Karpas-422 (cell line): ENCODE measurements at places on chromosomes 1 and 21. TPM values are rescaled to one million over a fixed set of nuclear protein-coding genes. Genes with fewer than 3 reads are reported as not detected.

DNA sequence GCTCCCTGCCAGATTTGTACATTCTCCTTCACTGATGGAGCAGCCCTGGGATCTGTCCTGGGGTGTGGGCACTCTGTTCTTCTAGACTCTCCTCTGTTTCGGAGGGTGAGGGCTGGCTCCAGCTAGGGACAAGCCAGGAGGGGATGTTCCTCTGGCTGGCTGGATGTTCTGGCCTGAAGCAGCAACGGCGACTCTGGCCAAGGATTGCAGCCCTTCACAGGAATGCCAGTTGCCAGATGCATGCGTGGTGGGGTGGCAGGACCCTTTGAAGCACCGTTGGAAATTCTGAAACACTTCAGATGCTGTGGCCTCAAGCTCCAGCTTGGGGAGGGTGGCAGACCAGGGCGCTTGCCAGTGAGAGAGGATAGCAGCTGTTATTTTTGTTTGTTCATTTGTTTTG, 210.9 kb downstream of the TRABD2B start:
- no peak overlapping the region for H3K27ac ChIP-seq
- H3K36me3 ChIP-seq: no peaks in the 10 kb centered on the region
- DNase-seq: no peak
- H3K27me3 ChIP-seq: no peaks in the 10 kb centered on the region
- no peaks in the 10 kb centered on the region for H3K4me1 ChIP-seq

DNA sequence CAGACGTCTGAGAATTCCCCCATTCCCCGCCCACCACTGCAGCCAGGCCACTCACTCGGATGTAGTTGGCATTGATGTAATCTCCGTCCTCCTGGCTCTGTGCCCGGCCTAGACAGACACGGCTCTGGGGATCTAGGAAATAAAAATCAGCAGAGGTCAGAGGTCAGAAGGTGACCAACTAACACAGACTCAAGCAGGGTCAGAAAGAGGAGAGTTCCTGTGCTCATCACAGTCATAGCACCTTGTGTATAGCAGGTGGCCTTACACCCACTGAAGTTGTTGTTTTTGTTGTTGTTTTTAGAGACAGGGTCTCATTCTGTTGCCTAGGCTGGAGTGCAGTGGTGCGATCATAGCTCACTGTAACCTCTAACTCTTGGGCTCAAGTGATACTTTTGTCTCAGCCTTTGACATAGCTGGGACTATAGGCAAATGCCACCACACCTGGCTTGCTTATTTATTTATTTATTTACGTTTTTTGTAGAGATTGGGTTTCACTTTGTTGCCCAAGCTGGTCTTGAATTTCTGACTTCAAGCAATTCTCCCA, 4.9 kb downstream of the PTPN7 start:
- H3K4me3 ChIP-seq: no peak overlapping the region
- peaks cover 10% of the 10 kb centered on the region for H3K36me3 ChIP-seq
- no peak overlapping the region for H3K27ac ChIP-seq
- H3K4me1 ChIP-seq: peaks cover 38% of the 10 kb centered on the region
- H3K27me3 ChIP-seq: no peaks in the 10 kb centered on the region

KIF17 gene
- total RNA-seq: not detected in 2 replicates

SELENBP1 gene
- total RNA-seq: not detected in 2 replicates

DNA sequence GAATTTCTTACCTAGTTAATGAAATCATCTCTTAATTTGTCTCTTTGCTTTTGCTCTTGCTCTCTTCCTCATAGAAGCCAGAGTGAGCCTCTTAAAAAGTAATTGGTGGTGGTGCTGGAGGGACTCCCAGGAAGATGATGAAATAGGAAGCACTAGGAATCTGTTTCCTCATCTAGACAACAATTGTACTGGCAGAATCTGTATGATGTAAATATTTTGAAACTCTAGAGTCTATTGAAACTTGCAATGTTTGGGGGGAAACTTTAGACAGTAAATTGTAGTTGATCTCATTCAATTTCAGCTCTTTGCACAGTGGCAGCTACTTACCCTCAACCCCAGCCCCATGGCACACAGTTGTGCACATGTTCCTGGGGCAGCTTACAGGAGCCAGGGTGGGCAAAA, 10.6 kb downstream of the RGSL1 start:
- no peak overlapping the region for H3K4me3 ChIP-seq
- no peak overlapping the region for H3K27ac ChIP-seq
- H3K4me1 ChIP-seq: no peaks in the 10 kb centered on the region; the same call in 1 of the 2 replicates
- no peaks in the 10 kb centered on the region for H3K36me3 ChIP-seq
- DNase-seq: no peak

- no peak overlapping the region for H3K27ac ChIP-seq
- DNase-seq: peak; percentile 77
- H3K4me1 ChIP-seq: no peaks in the 10 kb centered on the region
- H3K36me3 ChIP-seq: no peaks in the 10 kb centered on the region
- no peak overlapping the region for H3K4me3 ChIP-seq
These were observed 20.1 kb upstream of the S100A10 start for GRCh38 chr1:152013664-152014237.

C1QC gene
- not detected in 2 replicates for total RNA-seq

ITGB2 gene
- 252 and 484 TPM in 2 replicates for total RNA-seq

DNA sequence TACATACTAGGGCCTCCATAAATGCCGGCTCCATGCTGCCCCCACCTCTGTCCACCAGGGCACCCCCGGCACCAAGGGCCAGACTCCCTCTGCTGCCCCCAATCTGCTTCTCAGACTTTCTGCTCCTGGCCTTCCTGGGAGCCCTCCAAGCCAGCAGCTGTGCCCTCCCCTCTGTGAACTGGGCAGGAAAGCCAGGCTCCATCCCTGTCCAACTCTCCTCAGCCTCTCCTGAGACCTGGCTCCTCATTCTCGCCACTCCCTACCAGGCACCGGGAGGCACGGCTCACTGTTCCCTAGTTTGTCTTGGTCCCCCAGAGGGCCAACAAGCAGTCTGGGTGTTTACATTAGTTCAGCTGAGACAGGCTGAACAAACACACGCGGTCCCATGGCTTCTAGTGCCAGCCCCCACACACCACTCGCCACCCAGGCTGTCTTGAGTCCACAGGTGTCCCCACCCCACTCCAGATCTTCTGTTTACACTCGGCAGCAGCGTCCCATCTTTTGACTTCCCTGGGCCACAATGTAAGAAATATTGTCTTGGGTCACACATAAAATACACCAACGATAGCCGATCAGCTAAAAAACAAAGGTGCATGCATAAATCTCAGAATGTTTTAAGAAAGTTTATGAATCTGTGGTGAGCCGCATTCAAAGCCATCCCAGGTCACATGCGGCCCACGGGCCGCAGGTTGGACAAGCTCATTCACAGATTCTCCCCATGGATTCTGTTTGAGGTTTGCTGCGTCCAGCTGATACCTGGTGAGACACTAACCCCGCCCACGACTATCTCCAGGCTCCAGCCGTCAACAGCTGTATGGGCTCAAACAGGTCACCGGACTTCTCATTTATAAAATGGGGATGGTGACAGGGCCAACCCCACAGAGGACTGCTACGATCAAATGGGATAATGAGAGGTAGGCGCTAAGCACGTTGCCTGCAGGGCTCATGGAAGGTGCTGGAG, 29.5 kb upstream of the ECE1 start:
- peak overlapping the region; percentile 46 for H3K27ac ChIP-seq
- DNase-seq: no peak
- no peaks in the 10 kb centered on the region for H3K27me3 ChIP-seq
- peaks cover 47% of the 10 kb centered on the region for H3K4me1 ChIP-seq

DNA sequence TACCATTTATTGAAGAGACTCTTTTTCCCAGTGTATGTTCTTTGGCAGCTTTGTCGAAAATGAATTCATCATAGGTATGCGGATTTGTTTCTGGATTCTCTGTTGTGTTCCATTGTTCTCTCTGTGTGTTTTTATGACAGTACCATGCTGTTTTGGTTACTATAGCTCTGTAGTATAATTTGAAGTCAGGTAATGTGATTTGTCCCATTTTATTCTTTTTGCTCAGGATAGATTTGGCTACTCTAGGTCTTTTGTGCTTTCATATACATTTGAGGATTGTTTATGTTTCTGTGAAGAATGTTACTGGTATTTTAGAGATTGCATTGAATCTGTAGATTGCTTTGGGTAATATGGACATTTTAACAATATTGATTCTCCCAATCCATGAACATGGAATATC, 5.4 kb upstream of the KLHL12 start:
- no peaks in the 10 kb centered on the region for H3K36me3 ChIP-seq

LMX1A gene
- total RNA-seq: not detected in 2 replicates

ARHGAP30 gene
- total RNA-seq: 36.5 and 59.6 TPM in 2 replicates

GRCh38 chr1:35453031-35453430, 104.2 kb downstream of the KIAA0319L start:
- no peak overlapping the region for H3K4me3 ChIP-seq
- peaks cover 26% of the 10 kb centered on the region for H3K36me3 ChIP-seq
- no peak overlapping the region for H3K27ac ChIP-seq
- no peaks in the 10 kb centered on the region for H3K27me3 ChIP-seq
- DNase-seq: no peak

- H3K4me3 ChIP-seq: no peak overlapping the region
- no peaks in the 10 kb centered on the region for H3K4me1 ChIP-seq
- H3K36me3 ChIP-seq: no peaks in the 10 kb centered on the region
- DNase-seq: no peak
- H3K27me3 ChIP-seq: no peaks in the 10 kb centered on the region
These were observed 31.8 kb upstream of the PDC start for GRCh38 chr1:186492531-186493291.

SPAG17 gene
- not detected in 2 replicates for total RNA-seq

- H3K27me3 ChIP-seq: no peaks in the 10 kb centered on the region
- no peak within 1 kb of the TSS for H3K4me3 ChIP-seq
- H3K4me1 ChIP-seq: no peaks in the 10 kb centered on the region
- no peak within 1 kb of the TSS for H3K27ac ChIP-seq
- H3K36me3 ChIP-seq: no peaks in the 10 kb centered on the region
These were observed at the start of gene HOOK1 for GRCh38 chr1:59814901-59815825. HOOK1 (plus strand) TSS chr1:59814949; CDS start chr1:59815118, 169 bp downstream.

DNA sequence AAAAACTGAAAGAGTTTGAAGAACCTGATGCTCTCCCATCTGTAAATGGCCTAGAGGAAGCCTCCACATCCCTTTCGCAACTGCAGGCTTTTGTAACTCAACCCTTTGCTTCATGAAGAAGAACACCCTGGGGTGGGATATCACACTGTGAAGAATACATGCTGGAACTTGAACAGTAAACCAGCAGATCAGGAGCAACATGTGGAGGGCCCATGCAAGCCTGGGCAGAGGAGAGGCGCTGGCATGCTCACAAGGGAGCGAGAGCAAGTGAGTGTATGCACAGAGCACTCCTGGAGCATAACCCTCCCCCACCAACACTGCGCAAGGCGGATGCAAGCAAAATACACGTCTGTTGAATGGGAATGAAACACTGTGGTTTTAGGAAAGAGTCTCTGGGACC, 24.6 kb upstream of the SPAG17 start:
- no peak overlapping the region for H3K4me3 ChIP-seq
- no peak overlapping the region for H3K27ac ChIP-seq
- no peaks in the 10 kb centered on the region for H3K4me1 ChIP-seq

PPM1J gene
- not detected in 2 replicates for total RNA-seq

GRCh38 chr1:92655197-92655801, 129.6 kb downstream of the EVI5 start:
- no peaks in the 10 kb centered on the region for H3K4me1 ChIP-seq
- no peak overlapping the region for H3K4me3 ChIP-seq
- no peak for DNase-seq
- H3K36me3 ChIP-seq: no peaks in the 10 kb centered on the region

GRCh38 chr1:38964140-38964548, 22.5 kb upstream of the RHBDL2 start:
- peak; percentile 59 for DNase-seq
- H3K36me3 ChIP-seq: no peaks in the 10 kb centered on the region
- no peaks in the 10 kb centered on the region for H3K27me3 ChIP-seq
- no peaks in the 10 kb centered on the region for H3K4me1 ChIP-seq
- no peak overlapping the region for H3K27ac ChIP-seq

DNA sequence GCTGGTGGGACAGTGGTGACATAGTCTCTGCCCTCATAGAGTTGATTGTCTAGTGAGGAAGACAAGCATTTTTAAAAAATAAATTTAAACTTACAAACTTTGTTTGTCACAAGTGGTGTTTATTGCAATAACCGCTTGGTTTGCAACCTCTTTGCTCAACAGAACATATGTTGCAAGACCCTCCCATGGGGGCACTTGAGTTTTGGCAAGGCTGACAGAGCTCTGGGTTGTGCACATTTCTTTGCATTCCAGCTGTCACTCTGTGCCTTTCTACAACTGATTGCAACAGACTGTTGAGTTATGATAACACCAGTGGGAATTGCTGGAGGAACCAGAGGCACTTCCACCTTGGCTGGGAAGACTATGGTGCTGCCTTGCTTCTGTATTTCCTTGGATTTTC, 58.4 kb downstream of the LAMC2 start:
- no peak overlapping the region for H3K4me3 ChIP-seq
- no peak overlapping the region for H3K27ac ChIP-seq
- H3K36me3 ChIP-seq: no peaks in the 10 kb centered on the region
- H3K4me1 ChIP-seq: no peaks in the 10 kb centered on the region

OR2G6 gene
- not detected in 2 replicates for total RNA-seq

- H3K27me3 ChIP-seq: no peaks in the 10 kb centered on the region
- H3K36me3 ChIP-seq: no peaks in the 10 kb centered on the region
- no peaks in the 10 kb centered on the region for H3K4me1 ChIP-seq
- no peak overlapping the region for H3K27ac ChIP-seq
These were observed 18.0 kb upstream of the OLIG2 start for GRCh38 chr21:33007747-33008146.
